A172 (cell line): ENCODE measurements at places on chromosomes 2 and 18.

GRCh38 chr2:63506320-63506719, 82.0 kb downstream of the WDPCP start:
- no peak for DNase-seq

DNA sequence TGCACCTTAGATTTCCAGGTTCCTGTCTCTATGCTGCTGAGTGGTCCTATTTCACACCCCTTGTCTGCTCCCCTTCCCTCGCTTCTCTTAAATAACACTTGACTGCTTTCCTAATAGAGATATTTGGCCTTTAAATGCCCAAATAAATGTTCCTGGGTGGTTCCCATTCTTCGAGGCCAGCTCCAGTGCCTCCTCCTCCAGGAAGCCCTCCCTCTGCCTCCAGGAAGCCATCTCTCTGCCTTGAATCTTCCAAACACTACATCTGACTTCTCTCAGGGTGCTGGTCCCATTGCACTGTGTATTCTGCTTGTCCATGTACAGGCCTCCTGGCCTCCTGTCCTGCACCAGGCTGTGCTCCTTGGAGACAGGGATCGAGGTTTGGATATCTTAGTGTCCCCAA, 14.2 kb downstream of the EHD3 start:
- DNase-seq = no peak

- no peak for DNase-seq
Observed at GRCh38 chr2:118902266-118903028, 39.5 kb upstream of the MARCO start.

- no peak for DNase-seq
Observed at GRCh38 chr2:77025714-77026113, 496.5 kb downstream of the LRRTM4 start.

DNA sequence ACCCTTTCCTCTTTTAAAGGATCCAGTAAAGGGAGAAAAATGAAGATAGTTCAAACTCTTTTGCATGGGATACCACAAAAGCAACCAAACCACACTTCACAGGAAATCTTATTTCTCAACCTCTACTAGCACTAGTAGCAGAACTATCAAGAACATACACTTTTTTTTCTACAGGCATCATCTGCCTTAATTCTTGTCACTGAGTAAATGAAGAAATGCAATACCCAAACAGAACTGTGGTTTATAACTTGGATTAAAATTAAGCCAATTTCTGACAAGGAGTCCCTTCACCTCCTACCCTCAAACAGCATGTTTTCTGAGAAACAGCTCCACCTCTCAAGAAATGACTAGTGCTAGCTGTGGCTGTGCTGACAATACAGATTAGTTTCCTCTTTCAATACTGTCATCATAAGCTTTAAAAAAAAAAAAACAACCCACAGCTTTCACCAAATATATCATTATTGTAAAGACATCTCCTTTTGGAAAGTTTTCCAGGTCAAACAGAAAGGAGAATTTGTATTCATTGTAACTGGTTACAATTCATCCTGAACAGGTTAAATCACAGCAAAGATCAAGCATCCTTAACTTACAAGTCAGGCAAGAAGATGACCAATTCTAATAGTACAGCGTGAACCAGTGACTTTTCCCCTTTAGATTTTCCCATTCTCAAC, 44.4 kb downstream of the PTPN2 start:
- DNase-seq = no peak

DNA sequence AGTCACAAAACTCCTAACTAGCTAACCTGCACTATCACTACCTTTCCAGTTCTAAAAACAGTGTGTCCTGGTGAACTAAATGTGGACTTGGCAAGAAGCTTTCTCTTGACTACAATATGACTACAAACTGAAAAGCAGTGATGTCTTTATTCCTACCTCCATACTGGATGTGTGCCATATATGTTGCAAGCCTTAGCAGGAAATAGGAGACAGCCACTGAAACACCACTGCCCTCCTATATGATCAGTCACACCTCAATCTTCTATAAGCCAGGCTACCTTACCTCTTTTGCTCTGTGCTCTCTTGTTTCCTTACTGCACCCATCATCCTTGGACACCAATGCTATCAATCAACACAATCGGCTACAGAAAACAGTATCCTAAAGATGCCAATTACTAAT, 34.1 kb downstream of the SS18 start:
- DNase-seq = no peak

- no peak for DNase-seq
Observed at GRCh38 chr2:148907085-148907785, 32.2 kb downstream of the KIF5C start.

DNA sequence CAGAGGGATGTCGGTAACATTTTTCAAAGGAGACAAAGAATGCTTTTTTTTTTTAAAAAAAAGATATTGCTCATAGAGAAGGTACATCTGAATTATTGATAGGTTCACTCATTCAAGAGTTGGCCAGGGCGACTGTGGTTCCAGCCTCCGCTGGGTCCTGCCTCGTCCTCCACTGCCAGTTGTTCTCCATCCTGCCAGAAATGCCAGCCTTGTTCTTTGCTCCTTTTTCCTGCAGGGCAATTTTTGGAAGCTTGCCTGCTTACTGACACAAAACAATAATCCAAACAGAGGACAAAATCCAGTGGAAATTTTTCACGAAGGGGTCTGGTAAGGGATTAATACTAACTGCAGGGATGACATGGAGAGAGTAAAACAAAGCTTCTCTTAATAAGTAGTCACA, 1113.0 kb downstream of the CBLN2 start:
- DNase-seq = no peak

- DNase-seq = no peak
Observed at GRCh38 chr2:101893681-101894381, 97.9 kb upstream of the IL1R2 start.

DNA sequence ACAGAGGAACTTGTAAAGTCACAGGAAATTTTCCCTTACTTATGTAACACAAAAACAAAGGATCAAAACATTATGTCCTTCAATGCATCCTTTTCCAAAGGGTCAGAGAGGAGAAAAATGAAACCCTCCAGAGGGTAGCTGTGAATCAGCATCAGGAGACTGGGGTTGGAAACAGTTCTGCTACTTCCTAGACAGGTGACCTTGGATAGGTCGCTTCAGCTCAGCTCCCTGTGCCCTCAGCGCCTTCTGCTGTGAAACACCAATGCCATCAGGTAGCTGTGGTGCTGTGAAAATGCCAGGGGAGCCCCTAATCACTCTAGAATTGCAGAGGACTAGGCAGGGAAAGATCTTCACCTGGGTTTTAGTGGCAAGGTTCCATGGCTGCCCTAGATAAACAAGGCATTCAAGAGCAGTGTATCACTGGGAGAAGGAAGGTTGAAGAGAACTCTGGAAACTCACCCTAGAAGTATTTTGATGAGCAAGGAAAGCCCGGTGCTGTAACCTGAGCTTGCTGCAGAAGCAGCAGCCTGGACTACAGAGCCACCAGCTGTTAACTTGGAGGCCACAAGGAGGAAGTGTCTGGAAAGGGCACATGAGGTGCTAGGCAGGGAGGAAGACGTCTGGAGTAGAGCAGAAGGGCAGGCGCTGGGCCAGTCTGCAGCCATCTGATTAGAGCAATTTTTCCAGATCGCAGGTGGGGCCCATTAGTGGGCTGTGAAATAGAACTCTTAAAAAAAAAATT, 100.7 kb upstream of the MCFD2 start:
- DNase-seq = peak; percentile 97

DNA sequence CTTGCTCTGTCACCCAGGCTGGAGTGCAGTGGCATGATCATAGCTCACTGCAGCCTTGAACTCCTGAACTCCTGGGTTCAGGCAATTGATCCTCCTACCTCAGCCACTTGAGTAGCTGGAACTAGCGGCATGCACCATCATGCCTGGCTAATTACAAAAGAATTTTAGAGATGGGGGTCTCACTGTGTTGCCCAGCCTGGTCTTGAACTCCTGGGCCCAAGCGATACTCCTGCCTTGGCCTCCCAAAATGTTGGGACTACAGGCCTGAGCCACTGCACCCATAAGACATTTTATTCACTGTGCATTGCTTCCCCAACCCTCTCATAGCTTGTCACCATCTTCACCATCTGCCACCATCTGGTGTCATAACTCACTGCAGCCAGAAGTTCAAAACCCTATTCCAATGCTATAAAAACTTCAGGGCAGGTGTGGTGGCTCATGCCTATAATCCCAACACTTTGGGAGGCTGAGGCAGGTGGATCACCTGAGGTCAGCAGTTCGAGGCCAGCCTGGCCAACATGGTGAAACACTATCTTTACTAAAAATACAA, 78.7 kb downstream of the NCAPH start:
- DNase-seq = no peak

- no peak for DNase-seq
Observed at GRCh38 chr2:4188561-4188960, 485.2 kb downstream of the DCDC2C start.

GRCh38 chr2:181743723-181744031, 63.4 kb upstream of the NEUROD1 start:
- DNase-seq = no peak

DNA sequence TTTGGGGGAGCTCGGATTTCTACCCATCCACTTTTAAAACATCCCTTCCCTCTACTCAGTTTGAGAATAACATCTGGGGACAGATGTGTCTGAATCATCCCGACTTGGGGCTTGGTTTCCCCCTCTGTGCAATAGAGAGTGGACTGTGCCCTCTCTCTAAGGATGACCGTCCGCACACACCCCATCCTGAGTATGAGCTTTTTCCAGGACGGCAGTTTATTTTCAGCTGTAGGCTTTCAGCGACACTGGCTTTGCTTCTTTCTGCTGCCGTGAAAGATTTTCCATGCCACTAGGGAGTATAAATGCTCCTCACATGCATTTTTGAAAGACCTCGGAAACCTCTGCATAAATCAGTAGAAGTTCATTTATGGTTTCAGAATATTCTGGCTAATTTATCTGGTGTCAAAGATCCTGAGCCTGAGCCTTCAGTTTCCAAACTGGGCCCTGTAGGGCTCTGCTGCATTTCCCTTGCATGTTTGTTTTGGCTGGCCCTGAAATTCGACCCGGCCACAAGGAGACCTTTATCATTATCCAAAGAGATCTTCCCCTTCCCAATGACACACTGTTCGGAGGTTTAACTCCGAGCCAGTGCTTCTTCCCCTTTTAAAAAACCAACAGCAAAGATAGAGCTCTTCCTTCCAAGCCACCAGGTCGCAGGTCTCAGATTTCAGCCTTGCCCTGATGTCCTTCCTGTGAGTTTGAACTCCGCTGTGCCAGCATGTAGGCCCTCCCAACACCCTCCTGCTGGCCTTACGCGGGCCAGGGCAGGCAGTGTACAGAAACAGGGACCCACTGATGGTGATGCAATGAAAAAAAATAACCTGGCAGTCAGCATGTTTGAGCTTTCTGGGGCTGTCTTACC, 53.3 kb downstream of the FECH start:
- DNase-seq = no peak

DNA sequence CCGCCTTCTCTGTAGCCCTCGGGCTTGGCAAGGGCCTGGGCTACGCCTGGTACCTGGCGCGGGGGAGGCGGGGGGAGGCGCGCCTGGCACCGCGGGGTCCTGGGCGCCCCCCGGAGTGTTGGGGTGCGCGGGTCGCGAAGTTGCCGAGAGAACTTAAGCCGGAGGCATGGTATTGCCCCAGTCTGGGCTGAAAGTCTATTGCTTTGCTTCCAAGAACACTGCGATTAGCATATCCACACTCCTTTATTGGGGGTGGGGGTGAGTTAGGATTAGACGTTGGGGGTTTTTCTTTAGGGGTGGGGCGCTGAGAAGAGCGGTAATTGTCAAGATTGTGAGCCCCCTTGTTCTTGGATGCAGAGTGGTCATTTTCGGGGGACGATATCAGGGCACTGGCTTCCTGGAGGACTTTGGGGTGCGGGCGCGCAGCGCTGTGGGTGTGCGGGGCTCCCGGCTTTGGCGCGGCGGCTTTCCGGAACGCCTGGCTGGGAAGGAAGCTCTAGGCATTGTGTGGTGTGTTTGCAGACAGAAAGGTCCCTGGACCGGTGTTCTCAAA, 798 bp downstream of the TANC1 start:
- DNase-seq = no peak

GRCh38 chr2:138201286-138201685, 237.0 kb downstream of the HNMT start:
- peak; percentile 14 for DNase-seq

DNA sequence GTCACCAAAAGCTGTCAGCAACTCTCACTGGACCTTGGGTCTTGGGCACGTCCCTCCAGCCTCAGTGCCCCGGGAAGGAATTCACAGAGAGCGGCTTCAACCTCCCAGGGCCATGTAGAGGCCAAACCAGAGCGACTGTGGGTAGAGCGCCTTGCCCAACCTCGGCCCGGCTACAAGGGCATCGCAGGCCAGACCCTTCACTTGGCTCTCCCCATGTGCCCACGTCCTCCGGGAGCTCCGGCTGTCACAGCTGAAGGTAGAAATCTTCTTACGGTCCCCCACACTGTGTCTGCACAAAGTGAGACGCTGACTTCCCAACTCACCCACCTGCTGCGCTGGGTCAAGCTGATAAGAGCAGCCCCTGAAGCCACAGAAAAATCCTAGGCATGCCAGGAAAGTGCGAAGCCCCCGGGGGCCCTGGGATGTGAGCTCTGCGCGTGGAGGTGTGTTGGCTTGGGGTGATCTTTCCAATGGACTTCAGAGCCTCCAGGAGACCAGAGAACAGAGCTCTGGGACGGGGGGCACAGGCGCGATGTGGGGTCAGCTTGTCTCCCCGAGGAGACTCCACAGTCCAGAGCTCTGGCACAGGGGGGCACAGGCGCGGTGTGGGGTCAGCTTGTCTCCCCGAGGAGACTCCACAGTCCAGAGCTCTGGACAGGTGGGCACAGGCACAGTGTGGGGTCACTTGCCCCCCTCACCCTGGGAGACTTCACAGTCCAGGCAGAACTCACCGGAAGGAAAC, 105.5 kb downstream of the RTP5 start:
- no peak for DNase-seq

GRCh38 chr2:6694555-6694954, 171.2 kb downstream of the CMPK2 start:
- no peak for DNase-seq

DNA sequence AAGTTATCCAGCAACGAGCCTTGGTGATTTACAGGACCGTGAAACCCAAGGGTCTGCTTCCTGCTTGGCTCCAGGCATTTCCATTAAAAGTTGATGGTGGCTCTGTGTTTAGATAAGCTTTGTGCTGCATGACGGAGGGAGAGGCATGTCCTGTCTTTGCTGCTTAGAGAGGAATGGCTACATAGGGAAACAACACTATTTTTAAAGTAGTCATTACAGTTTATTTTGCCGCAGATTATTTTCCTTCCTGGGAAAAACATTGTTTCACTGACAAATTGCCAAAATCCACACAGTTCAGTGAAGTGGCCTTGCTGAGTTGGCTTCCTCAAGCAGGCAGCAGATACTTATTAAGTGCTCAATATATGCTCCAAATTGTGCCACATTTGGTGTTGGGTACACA, 98.5 kb downstream of the THSD7B start:
- no peak for DNase-seq
